ENCODE measurements at places on chromosomes 7 and 10. TPM values are rescaled to one million over a fixed set of nuclear protein-coding genes. Genes with fewer than 3 reads are reported as not detected.

NKX1-2 gene
- total RNA-seq = not detected

SLC13A1 gene
- not detected for total RNA-seq

AKR1C8 gene
- 28.5 TPM for total RNA-seq

ADAM8 gene
- 5.4 TPM for total RNA-seq

TMEM184A gene
- 11.7 TPM for total RNA-seq

MOGAT3 gene
- 4.2 TPM for total RNA-seq

NUTM2A gene
- 1.9 TPM for total RNA-seq

RAMP3 gene
- 2.3 TPM for total RNA-seq

NANOS1 gene
- total RNA-seq = 0.08 TPM

ATRNL1 gene
- 26.9 TPM for total RNA-seq

LLCFC1 gene
- not detected for total RNA-seq

EPO gene
- total RNA-seq = 1.3 TPM

CFAP43 gene
- 0.33 TPM for total RNA-seq

PON1 gene
- total RNA-seq = 190 TPM

UNC5B gene
- 1.4 TPM for total RNA-seq

FEZF1 gene
- total RNA-seq = not detected

FRMPD2 gene
- total RNA-seq = 0.28 TPM

OR2A5 gene
- total RNA-seq = 0.28 TPM

LRRC61 gene
- total RNA-seq = 12.0 TPM

SAP25 gene
- 0.33 TPM for total RNA-seq

SORCS1 gene
- 0.09 TPM for total RNA-seq
